Activated naive CD4-positive, alpha-beta T cell (primary cell): ENCODE measurements at places on chromosomes 2 and 18.

DNA sequence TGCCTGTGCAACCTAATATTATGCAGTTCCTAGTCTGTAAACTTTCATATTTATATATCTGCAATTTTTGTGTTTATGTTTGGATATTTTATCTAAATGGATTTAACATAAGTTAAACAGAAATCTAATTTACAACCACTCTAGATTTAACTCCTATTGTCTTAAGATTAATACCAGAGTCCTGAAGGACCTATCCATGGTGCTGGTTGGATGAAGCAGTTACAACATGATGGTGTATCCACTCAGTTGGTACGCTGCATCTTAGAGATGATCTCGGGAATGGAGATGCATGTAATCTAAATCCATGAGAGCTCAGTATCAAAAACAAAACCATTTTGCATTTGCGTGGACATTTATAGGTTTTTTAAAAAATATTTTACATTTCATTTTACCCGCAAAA, 745.9 kb upstream of the SLC8A1 start:
- DNase-seq = no peak

DNA sequence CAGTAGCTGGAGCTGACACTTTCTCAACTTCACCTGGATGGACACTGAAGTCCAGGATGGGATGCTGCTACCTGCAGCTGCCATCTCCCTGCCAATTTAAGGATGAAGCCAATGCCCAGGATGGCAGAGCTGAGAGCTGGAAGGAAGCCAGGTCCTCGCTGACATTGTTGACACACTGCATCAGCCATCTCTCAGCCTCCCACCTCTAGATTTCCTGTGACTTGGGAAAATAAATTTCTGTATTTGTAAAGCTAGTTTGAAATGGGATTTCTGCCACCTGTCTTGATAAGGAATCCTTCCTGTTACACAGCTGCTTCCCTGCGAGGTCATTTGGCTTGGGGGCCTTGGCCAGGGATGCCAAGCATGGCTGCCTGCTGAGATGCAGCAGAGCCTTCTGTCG, 43.5 kb downstream of the KCTD1 start:
- no peak for DNase-seq

GRCh38 chr2:198775737-198776136, 682.0 kb downstream of the SATB2 start:
- DNase-seq = no peak

DNA sequence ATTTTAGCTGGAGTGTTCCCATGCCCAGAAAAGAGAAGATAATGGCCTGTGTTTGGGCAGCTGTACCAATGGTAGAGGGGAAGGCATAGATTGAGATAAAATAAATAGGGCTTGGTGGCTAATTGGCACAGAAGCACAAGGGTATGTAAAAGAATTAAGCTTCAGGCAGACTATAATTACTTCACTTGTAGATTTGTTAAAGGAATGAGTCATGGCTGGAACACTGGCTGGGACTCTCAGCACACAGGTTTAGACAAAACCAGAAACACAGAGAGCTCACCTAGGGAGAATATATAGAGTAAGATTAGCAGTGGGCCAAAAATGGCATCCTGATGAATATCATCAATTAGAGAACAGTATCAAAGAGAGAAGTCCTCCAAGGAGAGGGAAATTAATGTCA, 198.3 kb upstream of the FIGN start:
- no peak for DNase-seq

- no peak for DNase-seq
Measured at GRCh38 chr2:86274918-86275275, 62.5 kb downstream of the REEP1 start.

GRCh38 chr2:46225150-46225625, 72.0 kb upstream of the EPAS1 start:
- DNase-seq = no peak

GRCh38 chr2:28305202-28305601, 87.5 kb upstream of the FOSL2 start:
- DNase-seq = no peak

GRCh38 chr2:10879624-10880585, 31.8 kb upstream of the KCNF1 start:
- no peak for DNase-seq

GRCh38 chr2:8229546-8229986, 452.3 kb upstream of the ID2 start:
- peak; percentile 2 for DNase-seq

DNA sequence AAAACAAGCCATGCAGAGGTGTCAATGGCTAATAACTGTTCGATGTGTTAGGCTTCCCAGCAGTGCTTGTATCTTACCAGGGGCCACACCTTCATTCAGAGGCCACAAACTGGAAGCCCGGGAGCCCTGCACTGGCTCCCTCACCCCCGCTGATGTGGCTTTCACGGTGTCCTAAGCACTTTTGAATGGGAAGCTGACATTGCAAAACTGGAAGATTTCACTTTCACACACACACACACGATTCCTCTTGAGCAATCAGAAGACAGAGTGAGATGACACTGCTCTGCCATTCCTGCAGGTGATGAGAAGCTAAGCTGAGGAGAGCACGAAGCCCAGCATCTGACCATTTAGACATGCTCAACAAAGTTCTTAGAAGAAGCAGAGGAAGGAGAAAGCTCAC, 8.6 kb upstream of the ZNF407 start:
- no peak for DNase-seq

DNA sequence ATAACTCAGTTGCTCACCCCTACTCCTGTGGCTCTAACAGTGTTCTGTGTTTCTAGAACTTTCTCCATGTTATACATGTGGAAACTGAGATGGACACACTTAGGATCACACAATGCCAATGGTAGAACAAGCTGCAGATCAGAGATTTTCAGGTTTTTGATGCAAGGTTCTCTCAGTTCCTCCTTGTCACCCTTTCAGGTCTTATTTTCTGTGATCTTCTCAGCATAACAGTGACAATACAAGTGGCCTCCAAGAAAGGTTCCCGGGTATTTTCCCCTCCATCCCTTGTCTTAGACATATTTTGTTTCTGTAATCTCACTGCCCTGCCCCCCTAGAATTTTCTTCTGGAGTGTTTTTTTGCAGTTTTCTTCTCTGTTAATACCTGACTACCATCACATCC, 6.2 kb upstream of the MGAT5 start:
- DNase-seq = no peak

DNA sequence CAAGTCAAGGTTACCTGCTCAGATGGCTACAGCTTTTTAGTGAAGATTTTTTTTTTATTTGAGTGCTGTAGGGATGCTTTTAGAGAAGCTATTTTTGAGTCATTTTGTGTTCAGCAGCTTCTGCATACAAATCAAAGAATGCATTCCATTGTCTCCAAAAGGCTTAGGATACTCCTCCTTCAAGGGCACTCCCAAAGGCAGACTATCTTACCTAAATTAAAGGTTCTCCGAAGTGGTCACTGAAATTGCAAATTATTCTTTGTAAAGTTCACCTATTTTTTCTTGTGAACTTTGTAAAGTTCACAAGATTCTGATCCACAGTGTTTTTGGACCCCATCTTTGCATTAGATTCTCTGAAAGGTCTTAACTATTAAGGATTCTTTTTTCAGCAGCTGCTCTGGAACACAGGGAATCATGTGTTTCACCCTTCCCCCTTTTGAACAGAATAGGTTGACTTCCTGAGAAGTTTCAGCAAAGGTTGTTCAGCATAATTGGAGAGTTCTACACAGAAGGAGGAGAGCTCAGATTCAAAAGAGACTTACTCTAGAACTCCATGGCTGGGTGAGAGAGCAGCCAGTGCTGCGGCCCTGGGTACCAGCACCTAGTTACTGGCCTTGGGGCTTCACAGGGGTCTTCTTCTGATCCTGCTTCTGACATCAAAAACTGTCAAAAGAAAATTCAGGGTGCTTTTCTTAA, 14.5 kb downstream of the CLIP4 start:
- no peak for DNase-seq

GRCh38 chr2:199756743-199757142, 94.2 kb downstream of the FTCDNL1 start:
- no peak for DNase-seq

DNA sequence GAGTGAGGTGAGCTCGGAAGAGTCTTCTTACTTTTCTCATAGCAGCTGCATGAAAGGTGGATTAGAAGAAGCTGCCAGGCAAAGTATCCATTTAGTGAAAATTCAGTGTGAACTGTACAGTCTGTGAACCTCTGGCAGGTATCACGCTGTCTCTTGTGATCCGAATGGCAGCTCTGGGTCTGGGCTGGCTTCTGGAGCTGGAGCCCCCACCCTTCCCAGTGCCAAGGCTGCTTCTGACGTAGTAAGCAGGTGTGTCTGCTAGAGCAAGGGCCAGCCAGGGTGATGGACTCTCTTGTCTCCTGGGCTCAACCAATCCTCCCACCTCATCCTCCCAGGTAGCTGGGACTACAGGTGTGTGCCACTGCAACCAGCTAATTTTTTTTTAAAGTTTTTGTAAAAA, 14.0 kb upstream of the NTSR2 start:
- no peak for DNase-seq

GRCh38 chr18:42113529-42114191, 158.6 kb downstream of the PIK3C3 start:
- no peak for DNase-seq

DNA sequence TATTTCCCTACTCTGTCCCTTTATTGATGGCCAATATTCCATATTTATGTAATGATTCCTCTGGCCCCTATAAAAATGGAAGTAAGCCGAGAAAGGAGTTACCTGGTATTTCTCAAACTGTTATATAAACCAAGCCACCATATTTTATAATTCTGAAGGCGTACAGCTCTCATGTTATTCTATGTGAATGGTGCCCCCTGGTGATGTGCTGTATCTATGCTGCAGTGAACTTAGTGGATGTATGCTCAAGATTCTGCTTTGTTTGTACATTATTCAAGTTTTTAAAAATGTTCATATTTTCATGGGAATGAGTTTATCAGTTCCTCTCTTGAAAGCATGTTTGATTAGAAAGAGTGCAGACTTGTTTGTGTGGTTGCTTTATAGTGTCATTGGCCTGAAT, 194.5 kb upstream of the LRRTM1 start:
- DNase-seq = no peak

GRCh38 chr18:22197668-22198067, 28.3 kb downstream of the GATA6 start:
- DNase-seq = no peak

DNA sequence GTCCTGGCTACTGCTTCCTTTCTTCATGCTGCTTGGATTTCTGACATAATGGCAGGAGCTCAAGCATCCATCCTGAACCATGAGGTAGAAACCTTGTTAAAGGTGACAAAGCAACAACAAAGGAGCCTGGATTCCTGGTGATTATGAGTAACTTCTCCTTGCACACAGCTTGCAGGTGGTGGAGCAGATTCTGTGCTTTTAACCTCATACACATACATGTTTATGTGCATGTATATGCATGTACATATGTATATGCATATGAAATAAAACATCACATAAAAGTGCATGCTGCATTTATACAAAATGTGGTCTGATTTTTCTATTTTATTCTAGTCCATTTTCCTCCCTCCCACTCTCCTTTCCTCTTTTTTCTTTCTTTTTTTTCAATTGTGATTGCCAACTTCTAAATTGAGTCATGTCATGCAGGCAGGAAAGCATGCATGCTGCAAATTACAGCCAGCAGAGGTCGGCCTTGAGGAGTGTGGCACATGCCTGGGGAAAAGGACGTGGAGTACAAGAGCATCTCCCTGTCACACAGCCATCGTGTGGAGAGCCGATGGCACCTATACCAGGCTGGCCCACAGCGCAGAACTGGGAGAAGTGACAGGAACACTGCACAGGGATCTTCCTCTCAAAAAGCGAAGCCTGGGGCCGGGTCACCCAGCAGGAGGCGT, 17.9 kb downstream of the LCT start:
- no peak for DNase-seq

- no peak for DNase-seq
Measured at GRCh38 chr18:47932603-47933002, 2.1 kb upstream of the SMAD2 start.

DNA sequence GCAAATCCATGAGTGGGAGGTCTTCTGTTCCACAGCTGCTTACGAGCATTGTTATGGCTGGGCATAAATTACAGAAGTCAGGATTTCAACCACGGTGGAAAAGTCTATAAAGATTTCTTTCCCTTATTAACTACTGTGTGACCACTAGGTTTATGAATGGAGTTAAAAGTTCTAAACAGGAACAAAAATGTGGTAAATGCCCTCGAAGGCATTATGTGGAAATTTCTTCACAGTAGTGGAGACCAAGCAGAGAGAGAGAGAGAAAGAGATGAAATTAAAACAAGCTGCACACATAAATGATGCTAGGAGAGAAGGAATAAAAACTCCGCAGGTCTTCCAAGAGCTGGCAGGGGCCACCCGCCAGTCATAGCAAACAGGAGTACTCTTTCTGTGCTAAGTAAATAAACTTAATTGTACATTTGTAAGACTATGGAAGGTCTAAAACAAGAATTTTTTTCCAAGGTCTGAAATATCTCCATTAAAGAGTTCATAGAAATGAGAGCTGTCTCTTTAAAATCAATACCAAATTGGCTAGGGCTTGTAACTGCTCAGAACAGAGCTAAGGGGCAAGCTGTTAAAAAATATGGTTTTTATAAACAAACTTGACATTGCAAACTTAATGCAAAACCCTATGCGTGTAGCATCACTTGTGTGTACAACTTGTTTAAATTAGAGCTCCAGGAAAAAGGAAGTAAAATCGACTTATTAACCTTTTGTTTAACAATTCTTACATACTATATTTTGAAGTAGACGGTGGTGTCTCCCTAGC, 438.2 kb downstream of the MEIS1 start:
- no peak for DNase-seq

DNA sequence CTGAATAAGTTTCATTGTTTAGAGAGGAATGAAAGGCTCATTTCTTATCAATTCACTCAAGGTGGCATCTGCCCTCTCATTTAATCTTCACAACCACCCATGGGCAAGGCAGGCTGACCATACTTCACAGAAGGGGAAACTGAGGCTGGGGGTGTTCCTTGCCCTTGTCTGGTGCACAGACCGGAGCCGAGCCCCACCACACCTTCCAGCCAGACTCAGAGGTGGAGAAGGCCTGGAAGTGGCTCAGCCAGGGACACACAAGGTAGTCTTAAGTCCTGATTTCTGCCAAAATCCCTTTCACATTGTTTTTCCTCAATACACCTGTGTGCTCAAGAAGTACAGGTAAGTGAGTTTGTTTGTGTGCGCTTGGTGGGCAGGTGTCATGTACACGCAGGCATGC, 111.9 kb upstream of the TEX51 start:
- no peak for DNase-seq

DNA sequence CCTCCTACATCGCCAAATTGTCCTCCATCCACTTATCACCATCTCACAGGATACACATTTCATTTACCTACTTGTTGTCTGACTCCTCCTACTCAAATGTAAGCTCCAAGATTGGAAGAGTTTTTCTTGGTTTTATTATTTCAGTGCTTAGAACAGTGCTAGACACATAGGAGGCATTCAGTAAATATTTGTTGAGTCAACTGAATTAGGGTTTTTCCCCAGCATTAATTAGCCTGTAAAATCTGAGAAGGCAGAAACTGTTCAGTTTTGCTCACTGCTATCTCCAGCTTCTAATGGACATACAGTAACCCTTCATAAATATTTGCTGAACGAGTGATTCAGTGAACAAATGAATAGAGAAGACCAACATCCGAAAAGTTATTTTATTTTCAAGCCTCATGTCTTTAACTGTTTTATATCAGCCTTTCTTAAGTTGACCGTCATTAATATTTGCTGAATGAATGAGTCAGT, 800 bp downstream of the TTC21B start:
- DNase-seq = no peak
